ENCODE measurements at places on chromosomes 4 and X.

GRCh38 chr4:11426003-11426402 lies 2.7 kb downstream of the HS3ST1 start:
- H3K4me3 ChIP-seq: no peak overlapping the region
- DNase-seq: no peak
- peaks cover 44% of the 10 kb centered on the region for H3K27me3 ChIP-seq
- H3K27ac ChIP-seq: no peak overlapping the region

DNA sequence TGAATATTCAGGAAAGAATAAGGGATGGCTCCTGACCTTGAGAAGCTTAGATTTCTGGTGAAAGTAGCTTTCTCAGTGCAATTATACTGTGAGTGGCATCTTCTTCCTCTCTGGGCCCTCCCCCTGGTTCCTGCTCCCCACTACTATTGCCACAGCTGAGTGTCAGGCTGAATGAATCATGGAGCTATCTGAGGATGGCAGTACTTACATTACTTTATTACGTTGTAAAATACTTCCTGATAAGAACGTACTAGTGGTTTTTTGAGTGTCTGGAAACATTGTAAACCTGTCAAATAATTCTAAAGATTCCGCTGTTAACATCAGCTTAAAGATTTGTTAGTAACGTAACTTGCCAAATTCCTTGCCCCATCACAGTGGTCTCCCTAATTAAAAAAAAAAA lies 36.2 kb downstream of the ARHGAP10 start:
- H3K4me1 ChIP-seq: peaks cover 4% of the 10 kb centered on the region
- H3K4me3 ChIP-seq: no peak overlapping the region
- no peak overlapping the region for H3K27ac ChIP-seq
- no peak for DNase-seq
- no peaks in the 10 kb centered on the region for H3K36me3 ChIP-seq

- no peak overlapping the region for H3K4me3 ChIP-seq
- H3K4me1 ChIP-seq: no peaks in the 10 kb centered on the region
- peaks cover 3% of the 10 kb centered on the region for H3K27me3 ChIP-seq
- no peak overlapping the region for H3K27ac ChIP-seq
Observed at GRCh38 chrX:134626434-134626833, 31.8 kb downstream of the PLAC1 start.

GRCh38 chr4:15755321-15756155 lies 22.6 kb upstream of the CD38 start:
- peaks cover 45% of the 10 kb centered on the region for H3K4me1 ChIP-seq
- peaks cover 7% of the 10 kb centered on the region for H3K36me3 ChIP-seq
- no peaks in the 10 kb centered on the region for H3K27me3 ChIP-seq
- peak overlapping the region; percentile 87 for H3K27ac ChIP-seq

- H3K36me3 ChIP-seq: no peaks in the 10 kb centered on the region
- DNase-seq: no peak
- no peaks in the 10 kb centered on the region for H3K4me1 ChIP-seq
- H3K4me3 ChIP-seq: no peak overlapping the region
- H3K27me3 ChIP-seq: no peaks in the 10 kb centered on the region
- no peak overlapping the region for H3K27ac ChIP-seq
Observed at GRCh38 chrX:128458888-128459287, 406.7 kb upstream of the ACTRT1 start.

DNA sequence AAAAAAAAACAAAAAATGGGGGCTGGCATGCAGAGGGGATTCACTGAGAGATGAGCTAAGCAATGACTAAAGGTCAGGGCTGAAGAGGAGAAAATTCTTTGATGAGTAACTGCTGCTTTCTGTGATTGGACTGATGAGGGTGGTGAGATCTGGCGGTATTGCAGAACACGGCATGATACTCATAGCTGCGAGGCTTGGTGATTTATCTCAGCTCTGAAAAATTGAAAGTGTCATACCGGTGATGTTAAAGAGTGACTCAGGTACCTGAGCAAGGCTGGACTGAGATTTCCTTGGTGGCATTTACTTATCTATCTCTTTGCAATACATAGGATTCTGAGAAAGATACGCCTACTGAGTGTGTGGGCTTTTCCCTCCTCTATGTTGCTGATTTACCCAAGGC lies 204.1 kb upstream of the DDX53 start:
- DNase-seq: no peak
- H3K27me3 ChIP-seq: no peaks in the 10 kb centered on the region
- no peaks in the 10 kb centered on the region for H3K36me3 ChIP-seq

- H3K27me3 ChIP-seq: peaks cover 3% of the 10 kb centered on the region
- peaks cover 7% of the 10 kb centered on the region for H3K36me3 ChIP-seq
- no peak for DNase-seq
- peaks cover 12% of the 10 kb centered on the region for H3K4me1 ChIP-seq
- H3K27ac ChIP-seq: no peak overlapping the region
Observed at GRCh38 chrX:274904-275475, 6.2 kb upstream of the PLCXD1 start.

All from activated naive CD8-positive, alpha-beta T cell treated with anti-CD3 and anti-CD28 coated beads, Interleukin-2, amount 10 ng/mL, durations not matched to agents 7 days and 5 days (primary cell).